ENCODE measurements at places on chromosomes 11 and 22. TPM values are rescaled to one million over a fixed set of nuclear protein-coding genes. Genes with fewer than 3 reads are reported as not detected.

DNA sequence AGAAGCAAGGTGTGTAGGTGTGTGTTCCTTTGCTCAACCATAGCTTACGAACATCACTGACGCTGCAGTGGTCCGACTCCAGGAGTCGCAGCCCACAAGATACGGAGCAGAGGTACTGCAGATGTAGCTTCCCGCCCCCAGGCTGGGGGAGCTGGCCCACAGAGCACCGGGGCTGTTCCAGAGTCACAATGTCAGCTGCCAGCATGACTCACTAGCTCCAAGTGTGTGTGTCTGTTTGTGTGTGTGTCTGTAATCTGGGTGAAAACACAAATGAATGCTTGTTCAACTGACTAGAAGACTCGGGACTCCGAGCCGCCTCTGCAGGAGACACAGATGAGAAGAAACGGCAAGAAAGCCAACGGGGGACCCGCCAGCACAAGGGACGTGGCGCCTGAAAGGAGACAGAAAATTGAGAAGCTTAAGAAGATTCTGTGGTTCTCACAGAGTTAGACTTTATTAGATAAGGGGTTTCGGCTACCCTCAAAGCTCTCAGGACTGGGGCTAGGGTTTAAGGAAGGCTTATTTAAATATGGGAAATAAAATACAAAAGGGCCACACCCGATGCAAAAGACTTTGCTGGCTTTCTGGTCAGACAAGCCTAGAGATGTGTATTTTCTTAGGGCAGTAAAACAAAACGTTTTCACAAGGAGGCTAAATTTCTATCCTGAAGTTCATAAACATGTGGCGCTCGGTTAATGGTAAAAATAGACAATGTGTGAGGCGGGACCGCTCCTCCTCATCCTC lies 10.7 kb downstream of the VSIG10L2 start:
- DNase-seq: no peak

DNA sequence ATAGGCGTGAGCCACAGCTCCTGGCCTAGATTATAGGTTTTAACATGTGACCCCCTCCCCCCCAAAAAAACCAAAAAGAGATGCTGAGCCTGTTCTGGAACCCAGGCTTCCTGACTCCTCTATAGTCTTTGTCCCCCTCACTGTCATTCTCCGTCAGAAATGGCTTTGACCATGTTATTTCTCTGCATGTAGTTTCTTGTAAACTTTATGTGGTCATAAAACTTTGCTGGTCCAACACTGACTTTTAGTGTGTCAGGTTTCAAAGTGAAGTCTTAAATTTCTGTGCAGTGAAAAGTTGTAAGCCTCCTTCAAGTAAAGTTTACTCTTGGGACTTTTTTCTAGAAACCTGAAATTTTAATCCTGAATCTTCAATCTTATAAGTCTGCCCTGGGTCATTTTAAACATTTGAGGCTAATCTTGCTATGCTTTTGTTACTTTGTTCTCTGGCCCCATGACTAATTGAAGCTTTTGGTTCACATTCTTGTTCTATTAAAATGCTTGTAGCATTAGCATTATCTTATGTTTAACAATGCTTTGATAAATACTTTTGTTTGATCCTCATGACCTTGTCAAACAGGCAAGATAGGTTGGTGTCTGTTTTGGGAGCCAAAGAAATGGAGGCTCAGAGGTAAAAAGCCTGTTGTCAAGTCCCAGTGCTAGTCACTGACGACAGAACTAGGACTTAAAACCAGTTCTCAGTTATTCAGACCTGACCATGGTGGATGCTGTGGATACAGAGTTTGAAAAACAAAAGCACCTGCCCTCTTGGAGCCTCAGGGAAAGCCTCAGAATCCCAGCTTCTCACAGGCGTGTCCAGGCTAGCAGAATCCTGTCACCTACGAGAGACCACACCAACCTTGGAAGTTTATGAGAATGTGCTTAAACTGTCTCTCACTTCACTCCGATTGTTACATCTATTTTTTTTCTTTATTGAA lies 87.7 kb upstream of the HORMAD2 start:
- DNase-seq: no peak

DNA sequence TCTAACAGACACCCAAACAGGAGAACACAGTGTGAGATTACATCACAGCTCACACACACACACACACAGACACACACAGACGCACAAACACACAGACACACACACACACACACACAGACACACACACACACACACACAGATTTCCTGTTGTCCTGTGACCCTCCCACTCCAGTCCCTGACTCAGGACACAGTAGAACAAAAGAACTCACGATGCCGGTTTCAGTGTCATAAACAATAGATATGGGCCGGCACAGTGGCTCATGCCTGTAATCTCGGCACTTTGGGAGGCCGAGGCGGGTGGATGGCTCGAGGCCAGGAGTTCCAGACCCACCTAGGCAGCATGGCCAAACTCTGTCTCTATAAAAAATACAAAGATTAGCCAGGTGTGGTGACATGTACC lies 13.8 kb upstream of the KAT5 start:
- DNase-seq: no peak

DNA sequence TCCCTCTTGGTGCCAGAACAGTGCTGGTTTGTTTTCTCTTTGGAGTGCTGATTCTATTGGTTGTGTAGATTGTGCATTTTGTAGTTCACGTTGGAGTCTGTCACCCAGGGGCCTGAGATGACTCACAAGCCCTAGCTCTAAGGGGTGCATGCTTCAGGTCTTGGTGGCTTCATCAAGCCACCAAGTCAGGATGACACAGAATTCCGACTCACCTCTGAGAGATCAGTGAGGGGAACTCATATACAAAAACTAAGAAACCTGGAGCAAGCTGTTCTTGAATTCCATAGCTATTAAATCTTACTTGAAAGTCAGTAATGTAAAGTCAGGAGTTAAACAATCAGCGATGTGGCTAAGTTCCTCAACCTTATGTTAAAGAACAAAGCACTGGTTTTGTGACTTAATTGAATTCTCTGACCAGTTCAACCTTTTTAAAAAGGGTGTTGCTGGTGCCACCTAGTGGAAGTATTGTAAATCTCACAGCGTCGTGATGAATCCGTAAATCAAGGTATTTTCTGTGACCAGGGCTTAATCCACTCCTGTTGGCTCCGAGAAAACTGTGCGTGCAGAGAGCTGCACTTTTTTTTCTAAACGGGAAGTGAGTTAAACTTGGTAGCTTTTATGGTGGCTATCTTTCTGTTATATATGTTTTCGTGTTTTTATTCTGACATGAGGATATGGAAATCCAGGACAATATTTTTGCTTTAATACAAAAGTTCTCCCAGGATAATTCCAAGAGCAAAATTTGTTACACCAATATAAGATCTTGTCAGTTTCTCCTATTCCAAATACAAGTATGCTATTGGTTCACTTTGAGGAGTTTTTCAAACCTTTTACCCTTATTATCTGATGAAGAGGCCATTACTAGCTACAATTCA lies 14.6 kb downstream of the MMP13 start:
- peak; percentile 29 for DNase-seq

- peak; percentile 11 for DNase-seq
Measured at GRCh38 chr11:93089474-93090102, 108.2 kb downstream of the SLC36A4 start.

DNA sequence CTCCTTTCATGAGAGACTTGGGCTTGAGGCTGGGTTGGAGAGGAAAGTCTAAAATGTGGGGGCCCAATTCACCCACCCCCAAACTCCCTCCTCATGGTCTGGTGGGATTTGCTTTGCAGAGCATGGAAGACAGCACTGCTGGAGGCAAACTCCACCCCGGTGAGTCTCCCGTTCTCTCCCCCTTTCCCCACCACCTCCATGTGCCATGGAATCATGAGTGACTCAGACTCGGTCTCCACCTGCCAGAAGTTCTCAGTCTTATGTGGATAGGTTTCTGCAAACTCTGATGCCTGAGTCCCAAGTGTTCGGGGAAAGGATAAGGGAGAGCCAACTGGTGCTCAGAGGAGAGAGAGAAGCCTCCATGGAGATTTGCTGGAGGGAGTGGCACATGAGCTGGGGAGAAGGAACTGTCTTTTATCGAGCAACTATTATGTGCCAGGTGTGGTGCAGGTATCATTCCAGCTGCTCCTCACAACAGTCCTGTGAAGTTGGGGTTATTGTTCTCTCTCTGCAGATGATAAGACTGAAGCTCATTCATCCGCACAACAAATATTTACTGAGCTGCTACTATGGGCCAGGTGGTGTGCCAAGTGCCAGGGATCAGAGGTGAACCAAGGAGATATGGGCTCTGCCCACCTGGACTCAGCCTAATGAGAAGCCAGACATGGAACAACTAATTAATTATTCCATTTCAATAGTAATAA lies 6.6 kb downstream of the PLEKHB1 start:
- DNase-seq: no peak

DNA sequence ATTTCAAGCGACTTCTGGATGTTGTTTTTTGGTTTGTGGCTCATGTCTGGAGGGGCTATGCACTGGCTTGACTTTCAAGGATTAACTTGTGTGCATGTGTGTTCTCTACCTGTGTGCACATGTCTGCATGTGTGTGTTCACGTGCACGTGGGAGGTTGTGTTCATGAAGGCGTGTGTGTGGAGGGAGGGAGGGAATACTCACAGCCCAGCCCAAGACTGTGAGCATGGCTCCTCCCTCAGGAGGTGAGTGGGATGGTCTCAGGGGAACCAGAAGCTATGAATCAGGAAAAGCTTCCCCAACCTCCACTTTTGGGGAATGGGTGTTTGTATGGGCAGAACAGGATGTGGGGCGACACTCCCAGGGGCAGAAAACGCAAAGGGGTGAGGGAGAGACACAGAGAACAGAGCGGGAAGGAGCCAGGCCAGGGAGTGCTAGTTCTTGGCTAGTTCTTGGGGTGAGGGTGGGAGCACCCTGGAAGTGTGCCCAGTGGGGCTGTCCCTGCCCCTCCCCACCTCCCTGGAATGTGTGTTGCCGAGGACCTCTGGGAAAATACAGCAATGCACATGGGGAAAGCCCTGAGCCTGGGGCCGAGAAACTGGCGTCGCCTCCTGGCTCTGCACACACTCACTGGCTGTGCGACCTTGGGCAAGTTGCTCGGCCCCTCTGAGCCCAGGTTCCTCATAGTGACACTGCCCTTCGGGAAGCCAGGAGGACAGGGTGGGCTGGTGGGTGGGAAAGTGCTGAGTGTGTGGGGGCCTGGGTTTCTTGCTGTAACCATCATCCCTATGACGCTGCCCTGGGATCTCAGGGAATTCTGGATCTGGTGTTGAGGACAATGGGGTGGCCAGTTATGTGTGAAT lies 16.9 kb upstream of the ALX4 start:
- DNase-seq: no peak

GRCh38 chr11:14544611-14545010 lies 24.4 kb upstream of the PSMA1 start:
- DNase-seq: no peak

DNA sequence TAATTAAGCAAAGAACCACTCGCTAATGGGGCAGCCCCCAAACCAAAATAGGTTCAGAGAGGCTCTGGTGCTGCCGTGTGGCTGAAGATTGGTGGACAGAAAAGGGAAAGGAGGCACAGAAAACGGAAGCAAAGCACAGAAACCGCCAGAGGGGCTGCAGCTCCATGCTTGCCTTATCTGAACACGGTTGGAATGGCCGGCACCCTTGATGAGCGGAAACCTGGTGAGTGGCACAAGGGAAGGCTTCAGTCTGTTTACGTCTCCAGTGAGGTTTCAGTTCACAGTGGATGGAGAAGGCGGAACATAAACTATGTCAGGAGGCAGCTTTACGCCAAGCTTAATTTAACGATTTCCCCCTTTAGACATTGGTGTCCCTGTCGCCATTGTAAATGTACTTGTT lies 5.2 kb upstream of the PRR33 start:
- DNase-seq: no peak

DNA sequence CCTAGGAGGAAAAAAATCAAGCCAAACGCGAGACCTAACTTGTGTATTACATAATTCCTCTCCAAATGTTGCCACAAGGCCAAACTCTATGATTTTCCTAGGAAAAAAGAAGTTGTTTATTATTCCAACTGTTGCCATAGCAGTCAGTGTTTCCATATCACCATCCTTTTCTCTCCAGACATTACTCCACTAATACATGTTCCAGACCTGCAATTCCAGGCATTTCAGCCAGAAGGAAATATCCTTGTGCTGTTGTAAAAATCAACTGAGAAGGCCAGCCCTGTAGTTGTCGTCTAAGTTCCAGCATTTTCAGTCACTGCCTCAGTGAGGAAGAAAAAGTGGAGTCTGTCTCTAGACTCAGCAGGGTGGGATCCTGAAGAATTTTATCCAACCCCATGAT lies 33.1 kb upstream of the PAMR1 start:
- no peak for DNase-seq

GRCh38 chr11:66676931-66677598 lies 622 bp downstream of the RBM4B start:
- no peak for DNase-seq

DNA sequence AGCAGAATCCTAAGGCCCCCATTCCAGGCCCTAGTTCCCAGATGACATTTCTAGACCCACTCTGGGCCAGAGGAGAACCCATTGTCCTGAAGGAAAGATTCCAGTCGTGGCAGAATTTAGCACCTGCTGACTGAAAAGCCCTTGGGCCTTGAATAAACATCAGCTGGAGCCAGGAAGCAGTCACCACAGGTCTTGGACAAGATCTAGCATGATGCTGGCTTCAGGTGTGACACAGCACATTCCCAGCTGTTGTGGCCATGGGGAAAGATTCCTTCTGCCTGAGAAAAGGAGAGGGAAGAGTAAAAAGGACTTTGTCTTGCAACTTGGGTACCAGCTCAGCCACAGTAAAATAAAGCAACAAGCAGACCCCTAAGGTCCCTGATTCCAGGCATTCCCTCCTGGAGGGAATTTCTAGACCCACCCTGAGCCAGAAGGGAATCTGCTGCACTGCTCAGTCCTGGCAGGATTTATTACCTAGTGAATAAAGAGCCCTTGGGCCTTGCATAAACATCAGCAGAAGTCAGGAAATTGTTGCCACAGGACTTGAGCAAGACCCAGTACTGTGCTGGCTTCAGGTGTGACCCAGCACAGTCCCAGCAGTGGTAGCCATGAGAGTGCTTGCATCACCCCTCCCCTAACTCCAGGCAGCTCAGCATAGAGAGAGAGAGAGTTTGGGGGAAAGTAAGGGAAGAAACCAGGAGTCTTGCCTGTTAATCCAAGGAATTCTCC lies 42.5 kb upstream of the PAMR1 start:
- DNase-seq: no peak

- DNase-seq: no peak
Measured at GRCh38 chr11:65307298-65308229, 7.1 kb upstream of the CDC42EP2 start.

GRCh38 chr11:82794490-82794889 lies 60.8 kb upstream of the FAM181B start:
- DNase-seq: no peak

The CBLIF gene
- polyA plus RNA-seq: not detected

The SERPING1 gene
- polyA plus RNA-seq: 21.1 TPM

The GAB4 gene
- polyA plus RNA-seq: not detected

The KCTD14 gene
- polyA plus RNA-seq: 3.1 TPM

The ART1 gene
- not detected for polyA plus RNA-seq

The ACR gene
- not detected for polyA plus RNA-seq

The CASP5 gene
- polyA plus RNA-seq: 0.07 TPM
